T-helper 1 cell treated with Interleukin-12 subunit alpha and Interleukin-12 subunit beta and Interleukin-4 antibody, amounts not matched to agents 30 ng/mL and 1 ng/mL, for 36 hours (primary cell): ENCODE measurements at places on chromosomes 7 and 10. TPM values are rescaled to one million over a fixed set of nuclear protein-coding genes. Genes with fewer than 3 reads are reported as not detected.

Gene EBF3
- not detected in 2 replicates for total RNA-seq

Gene METTL27
- 1.7 and 2.1 TPM in 2 replicates for total RNA-seq

Gene MYOZ1
- total RNA-seq: not detected in 2 replicates

Gene GSAP
- total RNA-seq: 9.3 and 10.4 TPM in 2 replicates
